Neuronal stem cell (in vitro differentiated cells): ENCODE measurements at places on chromosomes 16 and 17.

GRCh38 chr17:64154717-64155116 lies 24.8 kb upstream of the ERN1 start:
- DNase-seq, result no peak

DNA sequence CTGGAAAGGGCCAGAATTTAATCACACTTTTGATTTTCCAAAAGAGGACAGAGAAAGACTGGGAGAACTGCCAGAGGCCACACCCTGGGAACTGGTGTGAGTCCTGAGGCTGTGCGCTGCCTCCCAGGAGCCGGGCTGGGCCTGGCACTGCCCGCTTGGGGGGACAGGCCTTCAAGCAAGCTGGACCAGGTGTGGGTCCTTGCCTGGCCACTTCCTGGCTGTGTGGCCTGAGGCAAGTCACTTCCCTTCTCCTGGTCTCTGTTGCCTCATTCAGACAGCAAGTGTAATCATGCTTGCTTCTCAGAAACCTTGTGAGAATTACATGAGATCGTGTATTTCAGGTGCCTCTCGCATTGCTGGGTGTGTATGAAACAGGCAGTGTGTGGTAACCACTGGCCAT lies 143.0 kb downstream of the SNX29 start:
- DNase-seq, result no peak

GRCh38 chr17:13051915-13052314 lies 34.1 kb upstream of the ELAC2 start:
- no peak for DNase-seq

DNA sequence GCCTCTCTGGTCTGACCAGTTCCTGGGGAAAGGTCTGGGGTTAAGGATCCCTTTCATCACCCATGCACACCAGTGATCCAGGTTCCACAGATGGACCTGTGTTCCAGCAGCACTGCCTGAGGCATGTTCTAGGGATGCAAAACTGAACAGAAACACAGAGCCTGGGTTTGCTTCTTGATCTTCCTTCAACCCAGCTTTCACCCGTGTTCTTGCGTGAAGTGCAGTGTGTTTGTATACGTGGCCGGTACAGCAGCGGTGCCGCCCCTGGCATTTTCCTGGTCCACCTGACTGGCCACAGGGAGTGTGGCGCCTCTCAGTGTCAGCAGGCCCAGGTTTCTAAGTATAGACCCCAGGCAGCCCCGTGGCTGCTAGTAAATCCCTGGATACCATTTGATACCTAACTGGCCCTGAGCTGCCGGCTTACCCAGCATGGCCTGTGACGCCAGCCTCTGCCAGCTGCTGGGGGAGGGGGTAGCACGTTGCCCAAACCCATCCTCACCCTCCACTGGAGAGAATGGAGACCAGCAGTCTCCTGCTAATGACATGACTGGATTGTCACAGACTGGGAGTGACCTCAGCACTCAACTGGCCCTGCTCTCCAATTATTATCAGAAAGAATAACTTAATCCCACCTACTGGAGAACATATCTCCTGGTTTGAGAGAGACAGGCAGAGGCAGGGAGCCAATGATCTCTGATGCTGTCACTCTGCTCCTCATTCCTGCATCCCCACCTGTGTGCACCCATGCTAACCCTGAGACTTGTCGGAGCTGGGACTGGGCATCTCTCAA lies 59.2 kb upstream of the LGALS9 start:
- no peak for DNase-seq

- no peak for DNase-seq
Measured at GRCh38 chr17:9205520-9206409, 184.5 kb downstream of the NTN1 start.

DNA sequence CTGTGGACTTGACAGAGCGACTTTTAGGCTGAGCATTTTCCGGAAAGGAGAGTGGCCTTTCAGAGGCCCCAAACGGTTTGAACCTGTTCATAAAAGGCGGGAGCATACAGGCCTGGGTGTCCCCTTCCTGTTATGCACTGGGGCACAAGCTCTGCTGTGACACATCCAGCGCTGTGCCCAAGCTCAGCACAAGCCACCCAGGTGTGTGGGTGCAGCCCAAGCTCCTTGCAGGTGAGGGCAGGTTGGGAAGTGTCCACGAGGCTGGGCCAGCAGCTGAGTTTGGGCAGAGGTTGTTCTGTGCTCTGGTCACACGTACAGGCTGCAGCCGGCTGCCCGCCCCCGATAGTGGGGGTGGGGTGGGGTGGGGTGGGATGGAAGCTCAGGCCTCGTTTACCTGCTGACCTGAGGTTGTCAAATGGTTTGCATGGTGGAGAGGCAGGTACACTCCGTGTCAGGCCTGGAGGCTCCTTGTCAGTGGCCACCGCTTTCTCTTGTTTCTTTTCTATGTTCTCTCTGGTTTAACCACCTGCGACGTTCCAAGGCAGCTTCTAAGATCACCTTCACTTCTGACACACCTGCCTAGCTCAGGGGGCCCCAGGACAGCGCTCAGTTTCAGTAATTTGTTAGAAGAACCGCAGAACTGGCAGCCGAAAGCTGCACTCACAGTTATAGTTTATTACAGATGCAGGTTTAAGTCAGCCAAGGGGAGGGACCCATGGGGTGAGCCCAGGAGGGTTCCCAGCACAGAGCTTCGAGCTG lies 194.7 kb upstream of the CIBAR2 start:
- DNase-seq, result no peak

- DNase-seq, result no peak
Measured at GRCh38 chr17:80519091-80519781, 25.4 kb upstream of the RPTOR start.

GRCh38 chr16:65621640-65622039 lies 499.8 kb upstream of the CDH11 start:
- DNase-seq, result no peak

DNA sequence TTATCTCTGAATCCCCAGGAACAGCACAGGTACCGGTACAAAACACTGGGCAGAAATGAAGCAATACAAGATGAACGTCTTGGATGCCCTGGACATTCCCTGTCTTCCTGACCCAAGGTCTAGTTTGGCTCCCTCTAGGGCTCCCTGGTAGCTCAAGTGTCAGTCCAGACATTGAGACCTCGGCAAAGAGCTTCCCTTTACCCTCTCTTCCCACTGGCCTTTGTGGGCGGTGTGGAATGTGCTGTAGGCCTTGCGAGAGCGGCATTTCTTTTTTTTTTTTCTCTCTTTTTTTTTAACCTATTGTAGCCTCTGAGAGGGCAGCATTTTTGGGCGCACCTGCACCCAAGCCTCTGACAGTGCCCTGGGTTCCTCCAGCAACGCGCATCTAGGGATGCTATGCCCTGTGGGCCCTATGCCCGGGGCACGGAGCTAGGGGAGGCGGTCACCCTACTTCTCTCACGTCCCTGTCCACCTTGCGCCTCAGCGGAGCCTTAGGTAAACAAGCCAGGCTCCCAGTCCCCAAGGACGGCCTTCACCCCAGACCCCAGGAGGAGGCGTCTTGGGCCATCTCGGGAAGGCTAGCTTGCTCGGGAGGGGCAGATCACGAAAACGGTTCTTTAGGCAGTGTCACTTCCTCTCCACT lies 1.2 kb upstream of the NFATC3 start:
- DNase-seq, result peak; percentile 53

GRCh38 chr17:57782062-57782490 lies 37.0 kb upstream of the CCDC182 start:
- no peak for DNase-seq

- no peak for DNase-seq
Measured at GRCh38 chr17:48795444-48796162, 21.4 kb downstream of the TTLL6 start.

GRCh38 chr16:29927070-29927905 lies 1.3 kb upstream of the KCTD13 start:
- DNase-seq, result no peak

DNA sequence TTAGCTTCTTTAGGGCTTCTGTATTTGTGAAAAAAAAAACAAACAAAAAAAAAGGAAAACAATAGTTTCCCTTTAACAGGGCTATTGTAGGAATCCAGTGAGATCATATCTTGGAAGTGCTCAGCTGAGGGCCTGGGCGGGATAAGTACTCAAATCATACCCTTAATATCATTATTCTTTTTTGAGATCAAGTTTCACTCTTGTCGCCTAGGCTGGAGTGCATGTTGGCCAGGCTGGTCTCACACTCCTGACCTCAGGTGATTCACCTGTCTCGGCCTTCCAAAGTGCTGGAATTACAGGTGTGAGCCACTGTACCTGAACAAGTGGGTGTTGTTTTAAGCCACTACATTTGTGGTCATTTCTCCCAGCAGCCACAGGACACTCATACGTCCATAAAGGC lies 87.0 kb downstream of the CDH13 start:
- DNase-seq, result no peak

DNA sequence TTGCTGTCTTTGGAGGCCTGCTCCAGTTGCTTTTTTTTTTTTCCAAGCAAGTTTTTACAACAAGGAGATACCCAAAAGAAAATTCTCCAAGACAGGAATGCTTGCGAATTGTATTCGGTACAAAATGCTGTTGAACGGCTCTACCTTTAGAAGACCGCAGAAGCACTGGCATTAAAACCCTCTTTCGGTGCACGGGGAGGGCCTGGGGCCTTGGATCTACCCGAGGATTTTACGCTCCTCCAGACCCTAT lies 1.3 kb upstream of the HELZ start:
- DNase-seq, result peak; percentile 18

GRCh38 chr17:9271989-9272388 lies 250.7 kb downstream of the NTN1 start:
- no peak for DNase-seq

GRCh38 chr16:63749276-63749675 lies 1372.6 kb downstream of the CDH11 start:
- DNase-seq, result no peak
